ENCODE measurements at places on chromosomes 13 and 19.

DNA sequence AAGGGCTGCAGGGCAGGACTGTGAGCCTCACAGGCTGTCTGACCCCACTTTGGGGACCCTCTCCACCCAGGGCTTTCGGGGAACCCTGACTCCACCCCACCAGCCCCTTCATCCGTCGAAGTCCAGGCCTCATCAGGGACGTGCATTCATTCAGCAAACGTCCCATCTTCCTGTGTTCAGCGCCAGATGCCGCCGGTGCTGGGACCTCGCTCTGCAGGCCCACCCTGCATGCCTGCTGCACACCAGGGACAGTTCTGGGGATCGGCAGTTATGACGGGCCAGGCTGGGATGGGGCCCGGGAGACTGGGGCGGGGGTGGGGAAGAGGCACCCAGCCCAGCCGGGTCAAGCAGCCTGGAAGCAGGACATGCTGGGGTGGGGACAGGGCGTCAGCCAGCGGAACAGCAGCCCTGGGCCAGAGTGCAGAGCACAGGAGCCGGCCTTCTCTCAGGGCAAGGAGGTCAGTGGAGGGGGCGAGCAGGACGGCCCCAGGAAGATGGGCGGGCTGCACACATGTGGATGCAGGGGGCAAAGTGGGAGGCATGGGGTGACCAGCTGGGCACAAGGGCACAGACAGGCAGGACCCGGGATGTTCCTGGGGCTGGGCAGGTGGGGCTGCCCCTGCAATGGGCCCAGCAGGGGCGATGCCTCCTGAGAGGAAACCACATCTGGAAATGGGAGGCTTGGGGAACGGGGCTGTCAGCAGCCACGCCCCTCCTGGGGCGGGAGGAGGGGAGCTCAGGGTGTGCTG is 5.1 kb downstream of the GAMT start:
- no peak for DNase-seq

- DNase-seq = no peak
Measured at GRCh38 chr19:29370276-29370675, 155.5 kb upstream of the VSTM2B start.

DNA sequence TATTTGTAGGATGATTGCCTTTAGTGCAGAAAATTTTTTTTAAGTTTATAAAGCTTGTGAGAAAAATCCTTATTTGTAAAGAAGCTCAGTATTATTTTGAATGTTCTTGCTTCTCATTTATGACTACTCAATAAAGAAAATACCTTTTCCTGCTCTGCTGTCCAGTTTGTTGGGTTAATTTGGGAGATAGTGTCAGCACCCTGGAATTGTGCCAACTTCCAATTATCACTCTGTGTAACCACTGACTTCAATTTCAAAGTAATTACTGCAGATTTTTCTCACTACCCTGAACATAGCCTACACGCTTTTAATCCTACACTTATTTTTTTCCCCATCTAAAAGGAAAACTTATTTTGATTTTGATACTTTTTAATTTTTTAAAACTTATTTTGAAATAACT is 93.1 kb downstream of the GGACT start:
- no peak for DNase-seq

DNA sequence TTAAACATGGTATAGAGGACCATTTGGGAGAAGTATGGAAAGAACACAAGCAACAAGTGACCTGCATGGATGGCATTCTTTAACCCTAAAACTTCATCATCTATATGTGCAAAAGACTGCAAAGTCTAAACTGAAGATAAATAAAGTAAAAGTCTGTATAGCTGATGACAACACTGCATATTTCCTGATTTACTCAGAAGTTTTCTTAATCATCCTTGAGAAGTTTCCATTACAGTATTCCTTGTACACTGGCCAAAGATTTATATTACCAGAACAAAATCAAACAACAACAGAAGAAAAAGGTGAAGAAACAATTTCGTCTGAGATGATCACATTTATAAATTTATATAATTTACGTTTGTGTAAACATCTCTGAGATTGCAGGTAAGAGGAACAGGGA is 805.7 kb downstream of the PCDH9 start:
- no peak for DNase-seq

DNA sequence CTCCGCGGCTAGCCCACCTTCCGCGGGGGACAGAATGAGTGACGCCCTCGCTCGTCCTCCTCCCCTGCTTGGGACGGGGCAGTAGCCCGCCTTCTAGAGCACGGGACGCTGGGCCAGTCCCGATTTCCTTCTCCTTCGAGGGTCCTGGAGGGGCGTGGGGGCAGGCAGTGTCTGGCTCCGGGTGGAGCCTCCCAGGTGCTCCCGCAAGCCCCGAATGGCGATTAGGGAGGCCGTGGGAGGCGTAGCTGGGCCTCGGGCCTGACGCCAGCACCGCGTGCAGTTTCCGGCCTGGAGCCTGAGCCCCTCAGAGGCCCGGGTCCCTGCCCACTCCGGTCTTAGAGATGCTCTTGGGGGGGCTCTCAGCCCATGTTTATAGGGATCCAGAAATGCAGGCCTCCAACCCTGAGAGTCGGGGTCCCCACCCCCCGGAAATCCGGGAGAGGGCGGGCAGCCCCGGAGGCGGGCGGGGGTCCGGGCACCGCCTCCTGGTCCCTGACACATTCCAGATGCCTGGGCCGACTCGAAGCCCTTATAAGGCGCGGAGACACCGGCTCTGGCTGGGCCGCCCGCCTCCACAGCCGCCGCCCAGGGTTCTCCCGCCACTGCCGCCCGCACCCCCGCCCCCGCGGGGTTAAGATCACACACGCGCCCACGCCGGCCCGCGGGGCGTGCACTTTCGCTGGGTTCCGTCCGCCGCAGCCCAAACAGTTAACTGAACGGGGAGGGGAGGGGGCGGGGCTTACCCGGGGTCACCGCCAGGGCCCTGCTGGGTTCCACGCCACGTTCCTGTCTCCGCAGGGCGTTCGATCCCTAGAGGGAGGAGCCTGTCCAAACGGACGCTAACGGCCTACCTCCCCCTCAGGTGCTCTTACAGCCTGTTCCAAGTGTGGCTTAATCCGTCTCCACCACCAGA is 1.5 kb downstream of the MYADM start:
- peak; percentile 87 for DNase-seq

- DNase-seq = no peak
Measured at GRCh38 chr19:23822735-23823134, 64.0 kb upstream of the ZNF681 start.

GRCh38 chr19:43474487-43474886 is 9.1 kb upstream of the LYPD3 start:
- no peak for DNase-seq

- DNase-seq = no peak
Measured at GRCh38 chr13:103514619-103515018, 448.4 kb upstream of the SLC10A2 start.

GRCh38 chr13:27663947-27664346 is 42.3 kb downstream of the POLR1D start:
- no peak for DNase-seq

DNA sequence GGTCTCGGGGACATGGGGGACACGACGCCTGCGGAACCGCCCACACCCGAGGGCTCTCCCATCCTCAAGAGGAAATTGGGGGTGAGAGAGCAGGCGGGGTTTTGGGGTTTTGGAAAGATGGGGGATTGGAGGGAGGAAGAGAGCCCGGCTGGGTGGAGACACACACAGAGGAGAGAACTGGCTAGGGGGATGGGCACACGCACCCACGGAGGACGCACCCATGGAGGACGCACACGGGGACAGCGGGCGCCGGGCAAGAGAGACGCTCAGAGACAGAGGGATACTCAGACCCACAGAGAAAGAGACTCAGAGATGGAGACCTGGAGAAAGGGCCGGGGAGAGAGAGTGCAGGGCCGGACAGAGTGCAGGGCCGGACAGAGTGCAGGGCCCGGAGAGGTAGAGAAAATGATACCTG is 52.1 kb downstream of the MAP4K1 start:
- DNase-seq = no peak
